ENCODE measurements at places on chromosomes 2 and 18.

DNA sequence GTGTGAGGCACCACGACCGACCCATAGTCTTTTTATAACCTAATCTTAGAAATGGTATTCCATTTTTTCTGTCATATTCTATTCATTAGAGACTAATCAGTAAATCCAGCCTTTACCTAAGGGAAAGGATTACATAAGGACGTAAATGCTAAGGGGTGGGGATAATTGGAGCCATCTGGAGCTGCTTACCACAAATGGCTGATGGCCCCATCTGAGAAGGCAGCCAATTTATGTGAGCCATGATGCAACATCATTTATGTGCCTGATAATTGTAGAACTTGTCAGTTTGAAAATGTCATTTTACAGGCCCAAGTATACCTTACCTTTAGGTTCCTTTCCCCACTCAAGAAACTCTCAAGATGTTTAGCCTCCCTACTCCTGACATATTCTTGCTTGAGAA, 44.0 kb downstream of the ARHGEF33 start:
- no peak for DNase-seq

GRCh38 chr2:118686346-118686745, 161.1 kb downstream of the EN1 start:
- no peak for DNase-seq

GRCh38 chr2:215787565-215788178, 225.7 kb downstream of the MREG start:
- no peak for DNase-seq

GRCh38 chr18:46723856-46724415, 32.9 kb downstream of the ST8SIA5 start:
- no peak for DNase-seq

DNA sequence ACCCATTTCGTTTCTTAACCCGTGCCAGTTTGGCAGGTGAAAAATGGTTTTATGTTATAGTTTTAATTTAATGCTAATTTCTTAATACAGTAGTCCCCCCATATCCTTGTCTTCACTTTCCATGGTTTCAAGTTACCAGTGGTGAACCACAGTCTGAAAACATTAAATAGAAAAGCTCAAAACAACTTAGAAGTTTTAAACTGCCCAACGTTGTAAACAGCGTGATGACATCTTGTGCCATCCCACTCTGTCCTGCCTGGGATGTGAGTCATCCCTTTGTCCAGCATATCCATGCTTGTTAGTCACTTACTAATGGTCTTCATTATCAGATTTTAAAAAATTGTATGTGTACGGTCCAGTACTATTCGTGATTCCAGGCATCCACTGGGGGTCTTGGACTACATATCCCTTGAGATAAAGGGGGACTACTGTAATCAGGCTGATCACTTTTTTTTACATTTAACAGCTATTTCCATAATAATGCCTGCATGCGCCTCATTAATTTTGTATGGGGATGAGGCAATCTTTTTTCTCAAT, 31.9 kb downstream of the SLC66A3 start:
- DNase-seq, result no peak

- no peak for DNase-seq
Observed at GRCh38 chr2:112846031-112846430, 9.5 kb upstream of the IL1B start.
